ENCODE measurements at places on chromosomes 2 and 18.
A peak's percentile ranks its signal among the peaks of the same experiment; 100 is the strongest.

GRCh38 chr2:20999906-21000645 is 43.8 kb downstream of the APOB start:
- DNase-seq: no peak

- DNase-seq: no peak
Observed at GRCh38 chr2:114534116-114535084, 92.0 kb downstream of the DPP10 start.

GRCh38 chr2:15348045-15348444 is 213.1 kb downstream of the NBAS start:
- DNase-seq: no peak

DNA sequence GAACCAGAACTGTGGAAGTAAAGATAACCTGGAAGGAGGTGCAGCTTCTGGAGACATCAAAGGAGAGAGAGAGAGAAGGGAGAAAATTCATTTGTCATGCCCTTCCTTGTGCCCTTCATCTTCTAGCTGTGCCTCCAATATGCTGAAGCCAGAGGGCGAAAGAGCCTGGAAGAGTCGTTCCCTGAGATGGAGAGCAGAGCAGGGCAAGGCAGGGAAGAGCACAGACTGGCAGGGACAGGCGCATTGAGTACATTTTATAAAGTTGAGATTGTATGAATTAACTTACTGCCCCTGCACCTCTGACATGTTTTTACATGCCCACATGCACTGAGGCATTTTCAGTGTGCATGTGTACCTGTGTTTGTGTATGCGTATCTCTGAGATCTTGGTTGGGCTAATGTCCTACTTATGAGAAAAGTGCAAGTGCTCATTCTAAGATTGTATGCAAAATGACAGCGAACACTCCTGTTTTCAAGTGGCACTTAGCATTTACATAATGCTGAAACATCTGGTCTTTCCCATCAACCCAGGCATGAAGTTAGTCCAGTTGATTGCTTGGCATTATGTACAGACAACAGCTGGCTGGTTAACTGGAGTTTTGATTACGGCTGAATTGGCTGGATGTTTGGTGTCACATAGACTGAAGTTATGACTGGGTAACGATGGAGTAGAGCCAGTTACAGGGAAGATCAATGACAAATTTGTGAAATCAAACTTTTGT is 23.7 kb upstream of the MMADHC start:
- no peak for DNase-seq

GRCh38 chr2:505941-506340 is 171.3 kb downstream of the TMEM18 start:
- no peak for DNase-seq

DNA sequence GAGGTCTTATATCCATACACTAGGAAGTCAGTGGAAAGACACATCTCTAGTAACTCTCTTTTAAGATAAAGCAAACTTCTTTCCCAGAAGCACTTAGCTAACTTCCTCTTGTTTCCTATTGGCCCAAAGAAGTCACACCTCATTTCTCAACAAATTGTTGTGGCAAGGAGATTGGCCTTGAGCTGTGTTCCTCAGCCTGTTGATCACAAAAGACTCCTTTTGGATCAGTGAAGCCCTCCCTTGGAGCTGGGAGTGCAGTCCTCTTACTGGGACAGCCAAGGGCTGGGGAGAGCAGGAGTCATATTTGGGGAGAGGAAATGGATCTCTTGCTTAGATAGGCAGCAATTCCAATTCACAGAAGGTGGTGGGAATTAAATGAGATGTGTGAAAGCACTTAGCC is 51.2 kb upstream of the DAPL1 start:
- no peak for DNase-seq

DNA sequence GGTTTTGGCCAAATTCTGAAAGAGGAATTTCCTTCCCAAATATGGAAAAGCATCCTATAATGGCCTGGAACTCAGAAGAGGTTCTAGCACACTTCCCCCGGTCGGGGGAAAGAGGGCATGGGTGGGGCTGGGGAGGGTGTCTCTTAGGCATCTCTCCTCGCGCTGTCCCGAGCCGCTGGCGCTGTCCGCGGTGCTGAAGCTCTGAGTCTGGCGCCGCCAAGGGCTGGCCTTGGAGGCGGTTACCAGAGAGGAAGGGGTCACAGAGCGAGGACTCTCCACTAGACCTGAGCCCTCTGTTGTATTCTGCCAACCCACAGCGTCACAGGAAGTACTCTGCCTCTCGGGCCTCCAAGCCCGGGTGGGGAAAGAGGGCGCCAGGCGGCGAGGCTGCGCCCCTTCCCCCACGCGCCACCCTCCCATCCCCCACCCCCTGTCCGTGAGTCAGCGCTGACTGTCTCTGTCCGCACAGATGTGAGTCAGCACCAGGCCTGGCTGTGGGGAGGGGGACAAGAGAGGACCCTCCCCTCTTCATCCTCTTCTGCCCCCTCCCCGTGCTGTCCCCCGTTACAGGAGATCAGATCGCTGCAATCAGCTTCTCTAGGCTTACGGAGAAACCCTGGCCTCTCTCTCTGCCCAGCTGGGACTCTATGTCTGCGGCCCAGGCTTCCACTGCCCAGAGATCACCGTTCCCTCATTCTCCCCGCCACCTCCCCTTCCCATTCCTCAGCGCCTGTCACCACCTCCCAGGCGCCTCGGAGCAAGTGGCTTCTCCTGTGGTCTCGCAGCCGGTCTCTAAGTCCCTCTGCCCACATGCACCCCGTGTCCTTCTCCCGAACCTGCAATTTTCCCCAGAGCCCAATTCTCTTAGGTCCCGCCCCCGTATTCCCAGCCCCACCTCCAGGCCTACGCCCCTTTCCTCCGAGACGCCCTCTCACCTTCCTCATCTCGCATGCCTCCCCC is 779 bp downstream of the PTPRN start:
- DNase-seq: peak; percentile 47

DNA sequence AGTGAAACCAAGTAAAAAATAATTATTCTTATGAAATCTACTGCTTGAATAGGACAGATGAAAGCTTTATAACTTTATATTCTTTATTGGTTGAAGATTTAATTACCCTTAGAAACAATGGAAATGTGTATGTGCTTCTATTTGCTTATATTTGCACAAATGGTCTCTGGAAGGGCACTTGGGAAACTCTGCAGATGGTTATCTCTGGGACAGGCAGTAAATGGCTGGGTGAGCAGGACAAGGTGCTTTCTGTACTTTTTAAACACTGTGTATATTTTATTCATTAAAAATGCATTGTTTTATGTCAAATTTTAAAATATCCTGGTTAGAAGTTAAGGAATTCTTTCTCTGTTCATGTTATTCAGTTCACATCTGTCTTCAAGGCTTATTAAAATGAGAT is 131.1 kb downstream of the LRRTM4 start:
- DNase-seq: no peak
